ENCODE measurements at places on chromosomes 16 and 17.

GRCh38 chr16:29663807-29664090 is 702 bp downstream of the SPN start:
- no peak for DNase-seq

- no peak for DNase-seq
These were observed at the start of gene NECAB2 for GRCh38 chr16:83967838-83968305. Gene NECAB2 (plus strand): TSS chr16:83968244. CDS start chr16:83968649, 405 bp downstream.

DNA sequence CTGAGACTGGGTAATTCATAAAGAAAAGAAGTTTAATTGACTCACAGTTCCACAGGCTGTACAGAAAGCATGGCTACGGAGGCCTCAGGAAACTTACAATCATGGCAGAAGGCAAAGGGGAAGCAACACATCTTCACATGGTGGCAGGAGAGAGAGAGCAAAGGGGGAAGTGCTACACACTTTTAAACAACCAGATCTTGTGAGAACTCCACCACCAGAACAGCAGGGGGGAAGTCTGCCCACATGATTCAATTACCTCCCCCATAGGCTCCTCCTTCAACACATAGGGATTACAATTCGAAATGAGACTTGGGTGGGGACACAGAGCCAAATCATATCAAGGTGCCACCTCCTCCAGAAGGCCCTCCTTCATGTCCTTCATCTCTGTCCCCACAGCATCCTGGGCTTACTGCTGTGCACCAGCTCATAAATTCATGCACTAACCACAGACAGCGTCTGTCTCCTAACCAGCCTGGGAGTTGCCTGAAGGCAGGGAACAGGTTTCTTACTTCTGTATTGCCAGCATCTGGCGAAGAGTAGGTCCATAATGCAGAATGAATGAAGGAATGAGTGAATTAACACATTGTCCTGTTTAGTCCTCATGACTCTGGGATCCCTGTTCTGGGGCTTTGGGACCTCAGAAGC is 74.4 kb downstream of the WSB1 start:
- no peak for DNase-seq

DNA sequence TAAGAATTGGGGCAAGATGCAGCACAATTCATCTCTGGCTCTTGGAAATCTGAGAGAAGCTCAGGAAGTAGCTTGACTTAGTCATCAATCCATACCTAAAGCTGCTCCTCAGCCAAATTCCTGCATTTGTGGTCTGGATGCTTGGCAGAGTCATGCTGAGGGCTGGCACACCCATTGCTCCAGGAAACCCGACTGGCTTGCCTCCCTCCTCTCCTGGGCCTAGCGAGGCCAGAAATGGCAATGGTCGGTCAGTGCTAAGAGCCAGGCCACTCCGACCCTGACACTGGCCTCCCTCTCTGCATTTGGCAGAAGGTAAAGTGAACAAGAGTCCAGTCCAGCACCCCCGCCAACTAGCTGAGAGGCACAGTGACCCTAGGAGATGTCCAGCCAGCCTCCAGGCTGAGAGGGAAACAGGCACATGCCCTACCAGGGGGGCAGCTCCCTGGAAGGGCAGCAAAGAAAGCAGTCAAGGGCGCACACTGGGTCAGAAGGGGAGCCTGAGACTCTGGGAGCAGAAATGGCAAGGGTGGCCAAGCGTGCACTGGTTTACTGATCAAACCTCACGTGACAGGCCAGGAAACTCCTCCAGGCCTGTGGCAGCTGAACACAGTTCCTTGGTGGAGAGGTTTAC is 10.0 kb downstream of the POLDIP2 start:
- no peak for DNase-seq

GRCh38 chr16:78504401-78504851 is 405.0 kb downstream of the WWOX start:
- DNase-seq, result no peak

GRCh38 chr17:80876950-80877728 is 114.5 kb upstream of the CHMP6 start:
- DNase-seq, result no peak

GRCh38 chr16:79186196-79186595 is 414.3 kb downstream of the MAF start:
- DNase-seq, result no peak

GRCh38 chr17:43591001-43591400 is 44.9 kb upstream of the ETV4 start:
- no peak for DNase-seq

DNA sequence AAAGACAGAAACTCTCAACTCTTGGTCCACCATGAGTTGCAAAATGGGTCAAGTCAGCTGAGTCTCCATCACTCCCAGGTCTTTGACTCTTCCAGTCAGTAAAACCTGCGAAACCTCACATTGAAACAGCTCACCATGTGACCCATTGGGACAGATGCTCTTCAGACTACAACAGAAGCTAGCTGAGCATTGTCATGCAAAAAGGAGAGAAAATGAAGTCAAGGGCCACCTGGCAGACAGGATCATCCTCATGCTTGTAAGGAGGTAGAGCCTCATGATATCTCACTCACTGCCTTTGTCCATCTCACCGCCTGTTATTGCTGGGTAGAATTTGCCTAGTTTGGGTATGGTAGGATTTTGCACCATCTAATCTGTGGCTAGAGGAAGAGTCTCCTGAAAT is 50.2 kb downstream of the MAF start:
- DNase-seq, result no peak

DNA sequence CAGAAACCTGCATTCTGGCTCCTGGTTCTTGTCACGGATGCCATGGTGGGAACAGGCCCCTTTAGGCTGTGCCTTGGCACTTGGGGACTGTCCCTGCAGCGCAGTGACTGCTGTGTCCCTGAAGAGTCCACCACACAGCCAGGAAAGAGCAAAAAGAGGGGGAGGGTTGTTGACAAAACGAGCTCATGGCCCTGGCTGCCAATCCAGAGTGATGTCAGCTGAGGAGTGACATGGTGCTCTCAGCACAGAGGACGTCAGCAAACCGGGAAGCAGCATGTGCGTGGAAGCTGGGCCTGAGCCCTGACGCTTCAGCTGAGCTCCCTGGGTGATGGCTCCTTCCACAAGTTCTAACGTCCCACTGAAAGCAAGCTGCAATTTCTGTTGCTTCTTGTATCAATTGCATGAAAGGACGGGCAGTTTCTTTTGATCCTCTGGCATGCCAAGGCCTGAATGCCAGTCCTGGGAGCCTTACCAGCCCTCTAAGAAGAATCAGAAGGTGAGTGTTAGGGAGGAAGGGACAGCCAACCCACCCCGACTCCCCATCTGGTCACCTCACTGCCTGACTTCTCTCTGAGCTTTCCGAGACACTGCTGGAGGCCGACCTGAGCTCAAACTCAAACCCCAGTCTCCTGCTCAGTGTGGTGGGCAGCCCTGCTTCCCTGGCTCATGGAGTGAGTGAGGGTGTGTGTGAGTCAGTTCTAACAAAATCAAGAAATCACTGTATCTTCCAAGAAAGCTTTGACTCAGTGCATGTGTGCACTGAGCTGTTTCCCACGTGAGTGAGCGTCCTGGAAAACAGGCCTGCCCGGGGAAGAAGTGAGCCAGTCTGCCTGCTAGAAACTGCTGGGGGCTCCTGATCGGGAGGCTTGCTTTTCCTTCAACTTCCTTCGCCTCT is 14.7 kb upstream of the WNT3 start:
- no peak for DNase-seq
